ENCODE measurements at places on chromosomes 2 and 18.

- no peak for DNase-seq
Observed at GRCh38 chr18:43236921-43237320, 40.4 kb downstream of the SYT4 start.

DNA sequence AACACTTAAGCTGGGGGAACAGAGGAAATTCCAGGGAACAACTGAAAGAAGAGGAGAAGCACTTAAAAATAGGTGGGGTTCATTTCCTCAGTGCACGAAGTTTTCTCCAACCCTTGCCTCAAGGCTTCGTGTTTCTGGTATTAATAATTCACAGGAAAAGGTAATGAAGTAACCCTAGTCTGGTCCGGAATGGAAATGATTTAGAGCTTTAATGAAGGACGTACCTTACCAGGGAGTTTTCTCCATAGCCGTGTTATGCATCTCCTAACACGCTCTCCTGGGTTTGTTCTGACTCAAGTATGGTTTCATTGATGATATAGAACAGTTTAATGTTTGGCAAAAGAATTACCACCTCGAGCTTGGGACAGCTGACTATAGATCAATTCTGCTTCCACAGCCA lies 214.2 kb downstream of the MTX2 start:
- DNase-seq = no peak

- DNase-seq = no peak
Observed at GRCh38 chr2:50438259-50438658, 593.7 kb downstream of the NRXN1 start.

DNA sequence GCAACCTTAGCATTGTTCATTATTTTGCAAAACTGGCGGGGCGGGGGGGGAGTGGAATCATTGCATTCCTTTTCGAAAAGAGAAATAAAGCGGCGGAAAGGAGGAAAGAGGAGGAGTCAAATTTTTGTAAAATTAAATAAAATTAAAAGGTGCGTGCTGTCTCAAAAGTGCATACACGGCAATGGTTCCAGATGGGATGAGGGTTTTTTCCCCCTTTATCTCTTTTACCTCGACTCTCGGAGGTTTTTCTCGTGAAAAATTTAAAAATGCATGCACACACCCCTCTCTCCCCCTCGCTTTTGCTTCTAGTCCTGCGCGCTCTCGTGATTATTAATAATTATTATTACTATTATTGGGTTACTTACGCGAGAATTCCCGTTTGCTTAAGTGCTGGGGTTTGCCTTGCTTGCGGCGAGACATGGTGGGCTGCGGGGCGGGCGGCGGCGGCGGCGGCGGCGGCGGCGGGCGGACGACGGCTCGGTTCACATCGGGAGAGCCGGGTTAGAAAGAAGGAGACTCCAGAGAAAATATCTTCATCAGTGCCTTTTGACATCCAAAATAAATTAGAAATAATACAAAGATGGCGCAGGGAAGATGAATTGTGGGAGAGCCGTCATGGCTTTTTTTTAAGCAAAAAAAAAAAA lies 481 bp downstream of the BCL11A start:
- DNase-seq = no peak

DNA sequence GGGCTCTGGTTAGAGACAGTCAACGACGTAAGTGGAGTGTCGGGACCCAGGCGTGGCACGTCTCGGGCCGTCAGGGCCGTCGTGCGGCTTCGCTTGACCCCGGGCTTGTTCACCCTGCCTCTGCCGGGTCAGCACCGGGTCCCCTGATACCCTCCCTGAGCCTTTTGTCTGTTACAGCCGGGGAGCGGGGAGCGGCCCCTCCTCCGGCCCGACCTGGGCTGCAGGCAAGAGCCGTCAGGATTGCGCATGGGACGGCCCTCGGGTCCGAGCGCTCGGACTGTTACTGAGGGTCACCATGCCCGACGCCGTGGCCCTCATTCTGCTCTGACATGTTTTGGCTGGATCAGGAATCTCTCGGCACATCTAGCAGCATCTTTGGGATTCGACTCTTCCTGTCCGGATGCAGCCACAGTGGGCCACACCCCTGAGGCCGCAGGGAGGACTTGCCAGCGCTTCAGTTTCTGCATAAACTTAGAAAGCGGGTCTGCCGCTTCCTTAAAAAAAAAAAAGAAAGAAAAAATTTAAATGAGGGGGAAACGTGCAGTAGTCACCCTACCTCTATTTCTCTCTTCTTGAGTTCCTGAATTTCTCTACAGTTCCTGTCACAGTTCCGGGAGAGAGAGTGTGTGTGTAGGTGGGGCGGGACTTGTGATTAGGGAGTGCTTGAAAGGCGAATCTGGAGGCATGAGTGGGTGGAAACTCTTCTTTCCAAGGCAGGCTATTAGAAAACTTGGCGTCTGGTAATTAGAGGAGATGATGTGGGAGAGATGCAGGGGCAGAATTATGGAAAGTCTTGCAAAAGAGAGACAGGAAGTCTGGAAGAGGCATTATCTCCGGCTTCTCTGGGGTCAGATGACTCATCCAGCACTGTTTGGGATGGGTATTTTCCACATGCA lies 909 bp downstream of the TMEM87B start:
- DNase-seq = no peak

- DNase-seq = no peak
Observed at GRCh38 chr18:46484971-46485370, 172.0 kb downstream of the LOXHD1 start.

- no peak for DNase-seq
Observed at GRCh38 chr18:5444847-5445246, 99.0 kb downstream of the EPB41L3 start.

DNA sequence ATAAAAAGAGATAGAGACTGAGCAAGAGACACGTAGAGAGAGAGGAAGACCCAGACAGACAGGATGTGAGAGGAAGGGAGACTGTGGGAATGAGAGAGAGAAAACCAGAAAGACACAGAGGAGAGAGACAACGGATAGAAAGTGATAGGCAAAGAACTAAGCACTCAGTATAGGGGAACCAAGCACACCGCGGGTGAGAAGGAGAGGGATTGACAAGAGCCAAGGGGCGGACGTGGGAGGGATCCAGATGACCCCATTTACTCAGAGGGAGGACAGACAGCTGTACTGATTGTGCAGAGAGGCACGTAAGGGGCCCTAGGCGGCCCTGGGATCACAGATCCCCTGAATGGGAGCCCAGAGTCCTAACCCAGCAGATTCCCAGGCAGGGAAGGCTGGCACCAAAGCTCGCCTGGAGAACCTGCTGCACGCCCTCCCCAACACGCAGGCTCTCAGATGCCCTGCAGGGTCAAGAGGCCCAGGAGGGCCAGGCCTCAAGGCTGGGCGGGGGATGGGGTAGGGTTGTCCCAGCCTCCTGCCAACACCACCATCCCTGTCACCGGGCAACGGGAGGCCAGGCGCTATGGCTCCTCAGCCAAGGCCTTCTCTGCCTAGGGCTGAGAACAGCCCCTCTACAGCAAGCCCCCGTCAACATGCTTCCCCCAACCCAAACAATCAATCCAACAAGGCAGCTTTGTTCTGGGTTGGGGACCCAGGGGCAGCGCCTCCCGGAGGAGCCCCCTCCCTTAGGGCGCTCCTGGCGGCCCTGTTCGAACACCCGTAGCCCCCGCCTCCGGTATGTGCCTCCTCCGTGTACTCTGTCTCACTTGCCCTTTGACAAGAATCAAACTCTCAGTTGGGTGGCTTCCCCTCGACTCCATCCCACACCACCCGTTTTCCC lies 579 bp downstream of the LOXL3 start:
- DNase-seq = no peak

- no peak for DNase-seq
Observed at GRCh38 chr2:37880551-37880950, 44.5 kb upstream of the RMDN2 start.

- DNase-seq = no peak
Observed at GRCh38 chr2:240389302-240389805, 46.1 kb upstream of the GPC1 start.

- DNase-seq = no peak
Observed at GRCh38 chr2:20236496-20236895, 11.6 kb upstream of the SDC1 start.

DNA sequence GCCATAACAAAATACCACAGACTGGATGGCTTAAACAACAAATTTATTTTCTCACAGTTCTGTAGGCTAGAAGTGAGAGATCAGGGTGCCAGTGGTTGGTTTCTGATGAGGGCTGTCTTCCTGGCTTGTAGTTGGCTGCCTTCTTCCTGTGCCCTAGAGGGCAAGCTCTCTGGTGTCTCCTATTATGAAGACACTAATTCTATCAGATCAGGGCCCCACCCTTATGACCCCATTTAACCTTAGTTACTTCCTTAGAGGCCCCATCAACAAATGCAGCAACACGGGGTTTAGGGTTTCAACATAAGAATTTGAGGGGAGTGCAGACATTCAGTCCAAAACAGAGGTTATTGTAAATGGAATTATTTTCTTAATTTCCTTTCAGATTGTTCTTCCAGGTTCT lies 22.9 kb downstream of the CYP27A1 start:
- no peak for DNase-seq

DNA sequence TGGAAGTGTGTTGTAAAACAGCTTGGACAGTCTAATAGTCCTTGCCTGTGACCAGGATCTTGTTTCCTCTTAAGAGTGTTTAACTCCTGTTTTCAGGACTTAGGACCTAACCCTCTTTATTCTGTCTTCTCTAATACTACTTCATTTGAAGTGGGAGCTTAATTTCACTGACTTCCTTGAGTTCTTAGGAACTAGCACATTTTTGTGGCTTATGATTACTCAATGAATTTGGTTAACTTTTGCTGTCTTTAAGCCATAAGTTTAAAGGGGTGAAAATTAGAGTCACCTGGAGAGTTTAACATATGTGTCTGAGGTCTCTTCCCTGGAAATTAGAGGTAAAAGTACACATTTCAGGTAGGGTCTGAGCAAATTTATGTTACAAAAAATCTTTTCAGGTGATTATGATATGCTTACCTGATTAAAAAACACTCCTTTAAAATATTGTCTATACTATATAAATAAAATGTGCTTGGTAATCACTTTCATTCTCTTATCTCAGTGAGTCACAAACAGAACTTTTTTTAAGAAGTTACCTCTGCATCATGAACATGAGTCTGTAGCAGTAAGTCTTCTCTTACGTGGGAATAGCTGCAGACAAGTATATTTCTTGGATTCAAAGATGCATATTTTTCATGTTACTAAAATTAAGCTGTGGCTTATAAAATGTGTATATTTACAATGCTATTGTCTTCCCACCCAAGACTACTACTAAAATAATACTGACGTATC lies 52.7 kb downstream of the ATP9B start:
- no peak for DNase-seq

- DNase-seq = no peak
Observed at GRCh38 chr2:218172845-218173244, 6.1 kb upstream of the CXCR1 start.

- no peak for DNase-seq
Observed at GRCh38 chr2:132690664-132691303, 20.8 kb upstream of the LYPD1 start.

- DNase-seq = no peak
Observed at GRCh38 chr18:36658611-36659010, 170.2 kb downstream of the TPGS2 start.

DNA sequence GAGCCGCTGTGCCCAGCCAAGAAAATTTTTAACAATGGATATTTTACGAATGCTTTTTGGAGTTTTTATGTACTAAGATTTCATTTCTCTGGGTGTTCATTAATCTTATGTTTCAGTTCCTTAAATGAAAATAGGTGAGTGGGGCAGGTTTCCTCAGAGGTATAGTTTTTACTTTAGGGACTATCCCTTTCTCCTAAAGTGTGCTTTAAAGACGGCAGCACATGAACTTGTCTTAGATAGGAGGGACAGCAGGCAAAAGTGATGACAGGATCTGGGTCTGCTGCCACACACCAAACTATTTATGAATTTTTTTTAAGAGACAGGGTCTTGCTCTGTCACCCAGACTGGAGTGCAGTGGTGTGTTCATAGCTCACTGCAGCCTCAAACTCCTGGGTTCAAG lies 8.0 kb upstream of the REL start:
- no peak for DNase-seq

DNA sequence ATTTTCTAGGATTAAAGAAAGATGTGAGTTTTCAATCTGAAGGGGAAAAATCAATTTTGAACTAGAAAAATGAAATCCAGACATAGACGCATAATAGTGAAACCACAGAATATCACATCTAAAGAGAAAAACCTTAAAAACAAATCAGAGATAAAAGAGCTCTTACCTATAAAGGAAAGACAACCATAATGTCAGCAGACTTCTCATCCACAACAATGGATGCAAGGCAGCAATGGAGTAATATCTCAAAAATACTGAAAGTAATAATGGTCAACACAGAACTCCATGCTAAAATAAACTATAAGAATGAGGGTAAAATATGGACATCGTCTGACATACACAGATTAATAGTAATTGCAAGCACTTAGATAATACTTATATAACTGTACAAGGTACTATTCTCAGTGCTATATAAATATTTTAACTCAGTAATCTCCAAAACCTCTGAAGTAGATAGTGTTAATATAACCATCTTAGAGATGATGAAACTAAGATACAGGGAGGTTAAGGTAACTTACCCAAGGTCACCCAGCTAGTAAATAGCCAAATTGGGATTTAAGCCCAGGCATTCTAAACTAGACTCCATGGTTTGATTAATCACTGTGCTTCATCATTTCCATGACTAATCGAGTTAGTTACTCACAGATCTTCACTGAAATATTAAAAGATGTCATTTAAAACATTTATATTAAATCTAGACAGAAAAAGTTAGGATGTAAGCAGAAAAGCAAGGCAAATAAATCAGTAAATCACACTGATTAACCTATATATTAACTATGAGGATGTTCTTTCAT lies 89.4 kb upstream of the SPTBN1 start:
- no peak for DNase-seq

GRCh38 chr2:161019311-161019710 lies 140.9 kb upstream of the TANK start:
- DNase-seq = no peak

DNA sequence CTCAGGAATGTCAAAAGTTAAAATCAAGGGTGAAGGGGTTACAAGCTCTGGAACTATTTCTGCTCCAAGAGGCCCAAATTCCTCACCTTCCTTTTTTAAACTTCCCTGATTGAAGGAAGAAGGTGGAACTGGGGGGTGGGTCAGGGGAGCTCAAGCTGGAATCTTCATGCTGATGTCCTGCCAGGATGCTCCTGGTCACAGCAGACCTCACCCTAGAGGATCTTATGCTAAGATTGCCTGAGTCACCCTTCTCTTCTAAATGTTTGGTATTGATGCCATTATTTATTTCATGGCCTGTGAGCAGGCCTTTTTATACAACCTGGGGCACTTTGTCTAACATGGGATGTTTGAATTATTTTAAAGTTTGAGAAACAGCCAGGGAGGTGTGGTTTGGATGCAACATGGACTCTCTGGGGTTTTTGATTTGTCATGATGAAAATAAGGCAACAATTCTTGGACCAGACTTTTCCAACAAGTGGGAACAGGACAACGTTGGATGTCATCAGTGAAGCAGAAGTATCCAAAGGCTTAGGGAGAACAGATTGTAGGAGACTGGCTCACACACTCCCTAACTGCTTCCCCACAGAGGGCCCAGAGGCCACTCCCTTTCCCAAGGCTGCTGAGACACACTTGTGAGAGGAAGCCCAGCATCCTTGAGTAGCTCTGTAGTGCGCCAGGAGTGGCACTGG lies 420.2 kb upstream of the MEX3C start:
- DNase-seq = no peak

DNA sequence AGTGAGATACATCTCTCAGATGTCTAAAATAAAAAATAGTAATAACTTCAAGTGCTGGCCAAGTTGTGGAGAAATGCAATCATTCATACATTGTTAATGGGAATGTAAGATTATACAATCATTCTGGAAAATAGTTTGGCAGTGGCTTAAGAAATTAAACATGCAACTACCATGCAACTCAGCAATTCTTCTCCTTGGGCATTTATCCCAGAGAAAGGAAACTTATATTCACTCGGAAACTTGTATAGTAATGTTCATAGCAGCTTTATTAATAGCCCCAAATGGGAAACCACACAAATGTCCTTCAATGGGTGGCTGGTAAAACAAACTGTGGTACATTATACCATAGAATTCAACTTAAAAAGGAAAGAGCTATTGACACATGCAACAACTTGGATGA lies 274.0 kb upstream of the SPRED2 start:
- no peak for DNase-seq
